Activated CD4-positive, alpha-beta memory T cell treated with anti-CD3 and anti-CD28 coated beads, Interleukin-2, amount 10 ng/mL, durations not matched to agents 7 days and 5 days (primary cell): ENCODE measurements at places on chromosomes 11 and 22.

- no peak for DNase-seq
Observed at GRCh38 chr22:24432059-24432853, 4.9 kb downstream of the ADORA2A start.

DNA sequence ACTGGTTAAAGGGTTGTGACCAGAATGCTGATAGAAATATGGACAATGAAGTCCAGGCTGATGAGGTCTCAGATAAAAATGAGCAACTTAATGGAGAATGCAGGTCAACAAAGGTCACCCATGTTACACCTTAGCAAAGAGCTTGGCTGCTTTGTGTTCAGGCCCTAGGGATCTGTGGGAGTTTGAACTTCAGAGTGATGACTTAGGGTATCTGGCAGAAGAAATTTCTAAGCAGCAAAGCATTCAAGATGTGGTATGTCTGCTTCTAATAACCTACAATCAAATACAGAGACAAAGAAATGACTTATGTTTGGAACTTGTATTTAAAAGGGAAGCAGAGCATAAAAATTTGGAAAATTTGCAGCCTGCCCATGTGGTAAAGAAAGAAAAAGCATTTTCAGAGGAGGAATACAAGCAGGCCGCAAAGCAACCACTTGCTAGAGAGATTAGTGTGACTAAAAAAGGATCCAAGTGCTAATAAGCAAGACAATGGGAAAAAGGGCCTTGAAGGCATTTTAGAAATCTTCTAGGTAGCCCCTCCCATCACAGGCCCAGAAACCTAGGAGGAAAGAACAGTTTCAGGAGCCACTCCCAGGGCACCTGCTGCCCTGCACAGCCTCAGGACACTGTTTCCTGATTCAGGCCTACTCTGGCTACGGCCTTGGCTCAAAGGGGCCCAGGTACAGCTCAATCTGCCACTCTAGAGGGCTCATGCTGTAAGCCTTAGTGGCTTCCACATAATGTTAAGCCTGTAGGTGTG, 41.3 kb downstream of the TNKS1BP1 start:
- no peak for DNase-seq

DNA sequence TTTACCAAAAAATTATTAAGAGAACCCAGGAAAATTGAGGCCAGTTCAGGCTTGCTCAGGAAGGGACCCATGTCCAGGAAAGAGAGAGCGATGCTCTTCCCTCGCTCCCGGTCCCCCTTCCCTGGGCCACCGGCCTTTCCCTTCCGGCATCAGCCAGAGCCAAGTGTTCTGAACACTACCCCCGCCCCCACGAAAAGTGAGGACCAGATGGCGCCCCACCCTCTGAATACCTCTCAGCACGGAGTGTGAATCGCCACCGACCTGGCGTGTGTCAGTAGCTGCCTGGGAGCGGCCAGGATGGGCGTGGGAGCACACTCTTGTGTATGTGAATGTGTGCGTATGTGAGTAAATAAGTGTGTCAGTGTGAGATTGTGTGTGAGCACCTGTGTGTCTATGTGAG, 20.2 kb downstream of the RPS6KA4 start:
- no peak for DNase-seq

- DNase-seq, result no peak
Observed at GRCh38 chr11:3158131-3158591, 6.9 kb downstream of the OSBPL5 start.

DNA sequence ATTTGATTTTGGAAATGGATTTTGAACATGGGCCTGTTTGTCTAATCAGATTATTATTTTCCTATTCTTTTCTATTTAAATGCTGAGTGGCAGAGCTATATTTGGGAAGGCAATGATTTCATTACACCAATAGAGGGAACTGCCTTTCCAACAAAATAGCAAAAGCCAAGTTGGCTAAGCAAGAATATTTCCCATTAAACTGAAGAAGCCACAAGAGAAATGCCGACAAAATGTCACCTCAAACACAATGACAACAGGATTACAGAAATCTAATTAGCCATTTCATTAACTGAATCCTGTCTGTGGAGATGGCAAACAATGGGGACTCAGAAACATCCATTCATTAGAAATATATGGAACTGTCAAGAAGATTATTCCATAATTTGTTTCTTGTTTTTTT, 1593.1 kb upstream of the RAG2 start:
- DNase-seq, result no peak

DNA sequence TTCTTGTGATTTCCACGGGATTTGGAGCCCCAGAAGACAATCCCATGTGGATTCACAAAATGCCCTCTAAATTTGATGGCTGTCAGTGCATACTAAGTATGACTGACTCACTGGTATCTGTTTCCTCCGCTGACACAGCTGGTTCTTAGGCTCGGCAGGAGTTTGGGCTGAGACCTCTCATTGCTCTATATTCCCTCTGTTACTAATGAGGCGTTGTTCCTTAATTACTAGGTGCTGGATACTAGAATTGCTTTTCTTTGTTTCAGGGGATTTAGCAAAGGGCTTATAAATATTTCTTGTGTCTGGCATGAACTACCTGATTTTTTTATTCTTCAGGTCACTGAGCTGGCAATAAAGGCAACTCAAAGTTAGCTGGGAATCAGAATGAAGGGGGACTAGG, 53.2 kb upstream of the EHF start:
- DNase-seq, result no peak

GRCh38 chr22:19787849-19788141, 27.2 kb downstream of the TBX1 start:
- no peak for DNase-seq

DNA sequence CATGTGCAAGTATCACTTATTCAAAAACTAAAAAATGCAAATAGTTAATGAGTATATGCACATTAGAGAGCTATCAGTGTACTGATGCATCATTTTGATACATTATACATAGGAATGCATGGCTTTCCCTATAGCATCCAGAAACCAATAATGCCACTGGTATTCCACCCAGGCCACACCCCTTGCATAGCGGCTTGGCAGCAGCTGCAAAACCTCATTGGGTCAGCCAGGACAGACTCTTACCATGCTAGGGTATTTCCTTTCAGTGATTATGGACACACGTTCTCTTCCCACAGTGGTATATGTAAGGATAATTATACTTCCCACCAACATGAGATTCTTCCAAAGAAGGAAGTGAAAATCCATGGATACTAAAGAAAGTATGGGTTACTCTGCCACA, 145.9 kb upstream of the PITPNB start:
- DNase-seq, result no peak

- no peak for DNase-seq
Observed at GRCh38 chr11:11081288-11081687, 223.4 kb upstream of the ZBED5 start.

GRCh38 chr11:31813391-31814175, 2.5 kb upstream of the PAX6 start:
- no peak for DNase-seq

GRCh38 chr11:126544108-126545056, 188.9 kb downstream of the ST3GAL4 start:
- no peak for DNase-seq

- no peak for DNase-seq
Observed at GRCh38 chr11:110785398-110785797, 73.2 kb upstream of the ARHGAP20 start.

DNA sequence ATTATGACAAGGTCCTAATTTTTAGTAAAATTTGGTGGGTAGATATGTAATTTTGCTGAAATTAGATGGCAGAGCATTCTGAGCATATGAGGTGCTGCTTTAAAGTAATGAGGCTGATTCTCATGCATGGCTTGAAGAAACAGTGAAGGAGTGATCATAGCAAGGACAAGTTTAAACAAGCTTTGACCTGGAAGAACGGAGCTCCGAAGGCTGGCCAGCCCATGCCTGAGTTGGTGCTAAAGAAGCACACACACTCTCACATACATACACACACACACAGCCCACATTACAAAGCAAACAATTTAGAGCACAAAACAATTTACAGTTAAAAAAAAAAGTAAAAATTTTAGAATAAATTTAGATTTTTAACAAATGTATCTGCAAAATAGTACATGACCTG, 150.7 kb downstream of the DCDC1 start:
- no peak for DNase-seq

DNA sequence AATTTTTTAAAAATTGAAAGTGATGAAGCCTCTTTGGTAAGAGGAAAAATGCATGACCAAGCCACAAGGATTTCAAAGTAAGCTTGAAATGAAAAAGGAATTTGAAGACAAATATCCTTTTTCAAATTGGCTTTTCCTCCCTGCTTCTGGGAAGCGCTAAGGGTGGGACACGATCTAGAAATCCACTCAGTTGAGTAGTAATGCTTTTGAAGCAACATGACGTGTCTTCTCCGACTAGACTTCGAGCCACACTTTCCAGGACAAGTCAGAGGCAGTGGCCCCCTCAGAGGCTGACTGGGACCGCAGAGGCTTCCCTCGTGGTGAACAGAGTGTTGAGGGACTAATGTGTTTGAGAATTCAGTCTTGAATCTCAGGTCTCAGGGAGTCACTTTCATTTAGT, 39.8 kb downstream of the KREMEN1 start:
- DNase-seq, result no peak
